ENCODE measurements at places on chromosomes 3 and 15.

DNA sequence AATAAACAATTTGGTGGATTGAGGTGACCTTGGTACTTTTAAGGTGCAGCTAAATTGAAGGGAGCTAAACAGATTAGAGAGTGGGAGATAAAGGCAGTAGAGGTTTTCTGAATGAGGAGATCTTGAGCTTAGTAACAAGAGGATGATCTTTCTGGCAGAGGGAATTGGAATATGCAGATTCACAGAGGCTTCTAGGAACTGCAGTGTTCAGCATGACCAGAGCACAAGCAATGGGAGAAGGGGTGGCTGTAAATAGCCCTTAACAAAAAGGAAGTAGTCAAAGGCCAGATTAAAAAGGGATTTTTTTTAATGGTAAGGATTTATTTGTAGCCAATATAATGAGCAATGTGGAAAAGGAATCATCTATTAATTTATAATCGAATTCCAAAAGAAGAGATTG, 5.7 kb upstream of the BNIP2 start:
- no peak for DNase-seq

DNA sequence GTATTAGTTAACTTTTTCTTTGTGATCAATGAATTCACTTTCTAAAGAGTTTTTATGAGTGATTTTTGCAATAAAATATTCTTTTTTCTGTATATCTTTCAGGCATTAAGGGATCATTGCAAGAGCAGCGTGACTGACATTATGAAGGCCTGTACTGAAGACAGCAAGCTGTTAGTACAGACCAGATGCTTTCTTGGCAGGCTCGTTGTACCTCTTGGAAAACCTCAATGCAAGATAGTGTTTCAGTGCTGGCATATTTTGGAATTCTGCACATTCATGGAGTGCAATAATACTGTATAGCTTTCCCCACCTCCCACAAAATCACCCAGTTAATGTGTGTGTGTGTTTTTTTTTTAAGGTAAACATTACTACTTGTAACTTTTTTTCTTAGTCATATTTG, 24.4 kb downstream of the SELENOT start:
- no peak for DNase-seq

DNA sequence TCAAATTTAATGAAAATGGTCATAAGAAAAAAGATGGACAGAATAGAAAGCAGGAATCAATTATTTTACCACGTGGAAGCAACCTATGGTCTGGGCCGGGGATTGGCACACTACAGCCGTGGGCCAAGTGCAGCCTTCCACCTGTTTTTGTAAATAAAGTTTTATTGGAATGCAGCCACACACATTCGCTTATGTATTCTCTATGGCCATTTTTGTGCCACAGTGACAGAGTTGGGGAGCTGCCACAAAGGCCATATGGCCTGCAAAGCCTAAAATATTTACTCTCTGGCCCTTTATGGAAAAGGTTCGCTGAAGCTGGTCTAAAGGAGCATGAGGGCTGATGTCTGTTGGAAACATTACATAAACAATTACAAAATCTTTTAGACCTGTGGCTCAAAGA, 144.8 kb downstream of the TMCO5A start:
- no peak for DNase-seq

DNA sequence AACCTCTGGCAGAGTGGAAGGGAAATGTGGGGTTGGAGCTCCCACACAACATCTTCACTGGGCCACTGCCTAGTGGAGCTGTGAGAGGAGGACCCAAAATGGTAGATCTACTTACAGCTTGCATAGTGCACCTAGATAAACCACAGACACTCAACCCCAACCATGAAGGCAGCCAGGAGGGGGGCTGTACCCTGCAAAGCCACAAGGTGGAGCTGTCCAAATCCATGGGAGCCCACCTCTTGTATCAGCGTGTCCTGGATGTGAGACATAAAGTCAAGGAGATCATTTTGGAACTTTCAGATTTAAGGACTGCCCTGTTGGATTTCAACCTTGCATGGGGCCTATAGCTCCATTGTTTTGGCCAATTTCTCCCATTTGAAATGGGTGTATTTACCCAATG, 20.9 kb downstream of the TP63 start:
- no peak for DNase-seq

- no peak for DNase-seq
These were observed 293.3 kb downstream of the ZIC1 start for GRCh38 chr3:147702509-147702908.

- DNase-seq: no peak
These were observed 10.1 kb downstream of the CIB1 start for GRCh38 chr15:90223441-90224165.

GRCh38 chr3:160885791-160886286, 129.8 kb downstream of the PPM1L start:
- DNase-seq: peak; percentile 58

DNA sequence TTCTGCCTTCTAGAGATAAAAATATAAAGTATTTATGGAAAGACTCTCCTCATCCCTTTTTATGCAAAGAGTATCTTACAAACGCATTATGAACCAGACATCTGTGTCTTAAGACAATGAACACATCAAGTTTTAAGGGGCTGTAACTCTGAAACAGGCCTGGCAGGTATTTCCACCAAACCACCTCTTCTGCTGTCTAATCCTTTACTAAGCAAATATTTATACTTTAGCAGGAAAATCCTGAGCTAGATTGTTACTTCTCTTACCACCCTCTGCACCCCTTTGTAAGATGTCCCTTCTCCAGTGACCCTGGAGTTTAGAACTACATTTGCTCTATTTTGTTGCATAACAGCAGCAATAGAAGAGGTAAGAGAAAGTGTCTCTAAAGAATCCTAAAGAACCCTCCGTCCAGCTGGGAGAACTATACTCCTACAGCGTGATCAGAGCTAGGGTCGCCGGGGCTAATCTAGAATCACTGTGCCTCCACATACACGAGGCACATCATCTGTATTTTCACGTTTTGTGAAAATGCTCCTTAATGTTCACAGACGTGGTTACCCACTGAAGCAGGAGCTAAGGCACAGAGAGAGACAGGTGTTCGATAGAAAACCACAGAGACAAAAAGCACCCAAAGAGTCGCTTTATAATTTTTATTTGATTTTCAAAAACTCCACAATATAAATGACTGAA, 129.6 kb downstream of the FOXP1 start:
- DNase-seq: no peak

DNA sequence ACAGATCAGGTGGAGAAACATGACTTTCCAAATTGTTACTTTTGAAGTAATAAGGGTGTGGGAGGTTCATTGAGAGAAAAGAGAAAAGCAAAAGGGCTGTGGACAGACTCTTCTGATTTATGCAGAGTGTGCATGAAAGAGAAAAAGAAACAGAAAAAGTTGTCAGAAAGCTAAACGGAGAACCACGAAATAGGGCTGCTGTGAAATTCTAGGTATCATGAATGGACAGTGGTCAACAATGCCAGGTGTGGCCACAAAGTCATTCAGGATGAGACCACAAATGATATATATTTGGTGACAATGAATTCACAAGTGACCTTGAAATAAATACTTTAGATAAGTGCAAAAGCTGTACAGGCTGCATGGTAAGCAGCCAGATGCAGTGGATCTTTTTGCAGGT, 170.1 kb downstream of the IL5RA start:
- DNase-seq: no peak

- no peak for DNase-seq
These were observed 84.7 kb downstream of the ADAMTS17 start for GRCh38 chr15:100256970-100257650.

GRCh38 chr15:75817138-75817935, 25.9 kb upstream of the UBE2Q2 start:
- no peak for DNase-seq

GRCh38 chr3:95939235-95939809, 875.1 kb upstream of the EPHA6 start:
- DNase-seq: no peak

DNA sequence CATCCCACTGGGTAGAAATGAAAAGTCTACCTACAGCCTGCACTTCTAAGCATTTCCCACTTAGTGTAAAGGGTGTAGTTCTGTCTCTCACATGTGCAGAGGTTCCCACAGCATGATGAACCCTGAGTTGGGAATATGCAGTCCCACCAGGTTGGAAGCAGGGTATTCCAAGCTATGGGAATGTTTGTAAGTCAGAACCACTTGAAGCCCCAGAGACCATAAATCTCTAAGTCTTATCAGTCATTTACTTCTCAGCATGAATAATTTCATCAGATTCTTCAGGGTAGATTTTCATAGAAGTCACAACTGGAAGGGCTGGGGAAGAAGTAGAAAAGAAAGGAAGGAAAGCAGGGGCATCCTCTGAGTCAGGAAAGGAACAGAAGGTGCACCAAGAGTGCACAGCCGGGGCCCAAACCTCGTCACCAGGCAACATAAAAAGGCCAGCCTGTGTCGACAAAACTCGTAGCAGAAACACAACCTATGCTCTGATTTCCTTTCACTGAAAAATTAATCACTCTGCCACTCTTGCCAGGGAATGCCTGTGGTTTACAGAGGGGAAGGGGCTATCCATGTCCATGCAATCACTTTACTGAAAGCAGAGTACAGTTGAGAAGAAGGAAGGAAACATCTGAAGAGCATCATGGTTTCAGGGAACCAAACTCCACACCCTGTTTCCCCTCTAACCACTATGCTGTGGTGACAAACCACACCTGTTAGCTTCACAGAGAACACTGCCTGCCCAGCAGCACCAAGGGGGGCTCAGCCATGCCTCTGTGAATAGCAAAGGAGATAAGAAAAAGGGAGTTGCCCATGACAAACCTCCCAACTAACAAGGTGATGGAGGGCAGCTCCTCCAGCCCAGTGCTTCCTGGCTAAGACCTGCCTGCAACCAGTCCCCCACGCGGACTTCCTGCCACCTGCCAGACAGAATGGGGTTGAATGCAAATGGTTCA, 40.5 kb downstream of the SH3BP5 start:
- DNase-seq: no peak

DNA sequence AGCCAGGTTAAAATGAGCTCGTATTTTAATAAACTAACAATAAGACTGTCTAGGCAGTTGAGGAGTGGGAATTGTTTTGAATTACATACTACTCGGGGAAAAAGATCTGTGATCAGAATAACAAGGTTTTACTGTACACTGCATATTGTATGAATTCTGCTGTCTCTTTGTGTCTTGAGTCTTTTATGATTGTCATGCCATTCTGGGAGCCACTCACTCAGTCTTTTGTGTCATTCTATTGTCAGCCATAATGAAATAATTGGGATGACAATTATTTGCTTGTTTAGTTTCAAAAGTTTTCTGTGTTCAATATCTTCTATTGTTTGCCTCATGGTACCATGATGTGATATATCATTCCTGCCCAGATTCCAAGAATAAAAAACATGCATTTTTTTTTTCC, 339.6 kb upstream of the TBL1XR1 start:
- DNase-seq: no peak

- DNase-seq: no peak
These were observed 138.8 kb downstream of the PDZRN3 start for GRCh38 chr3:73485877-73486330.

DNA sequence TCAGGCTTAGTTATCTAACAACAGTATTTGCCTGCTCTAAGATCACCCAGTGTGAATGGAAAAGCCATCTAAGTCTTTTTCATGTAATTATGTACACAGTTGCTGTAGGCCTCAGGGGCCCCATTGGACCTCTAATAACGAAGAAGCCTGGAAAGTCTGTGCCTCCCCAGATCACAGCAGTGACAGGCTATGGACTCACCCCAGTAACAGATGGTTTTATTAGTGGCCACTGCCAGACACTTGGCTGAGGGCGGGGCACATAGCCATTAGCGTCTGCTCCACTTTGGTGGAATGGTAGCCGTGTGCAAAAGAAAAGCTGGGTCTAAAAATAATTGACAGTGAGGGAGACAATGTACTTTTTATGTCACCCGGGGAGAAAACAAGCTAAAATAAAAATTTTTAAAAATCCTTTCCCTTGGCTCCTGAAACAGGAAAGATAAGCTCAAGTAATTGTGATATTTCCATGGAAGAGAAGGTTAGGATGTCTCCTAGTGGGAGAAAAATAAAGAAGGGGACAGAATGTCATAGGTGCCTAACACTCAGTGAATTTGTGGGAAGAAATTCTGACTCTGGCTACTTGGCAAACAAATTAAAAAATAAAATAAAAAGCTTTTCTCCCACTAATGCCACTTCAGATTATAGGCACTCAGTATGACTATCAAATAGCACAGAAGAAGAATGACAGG, 44.3 kb upstream of the ZNF385D start:
- no peak for DNase-seq

Data from amygdala (tissue), 56 donors.